ENCODE measurements at places on chromosomes 6 and 20.

DNA sequence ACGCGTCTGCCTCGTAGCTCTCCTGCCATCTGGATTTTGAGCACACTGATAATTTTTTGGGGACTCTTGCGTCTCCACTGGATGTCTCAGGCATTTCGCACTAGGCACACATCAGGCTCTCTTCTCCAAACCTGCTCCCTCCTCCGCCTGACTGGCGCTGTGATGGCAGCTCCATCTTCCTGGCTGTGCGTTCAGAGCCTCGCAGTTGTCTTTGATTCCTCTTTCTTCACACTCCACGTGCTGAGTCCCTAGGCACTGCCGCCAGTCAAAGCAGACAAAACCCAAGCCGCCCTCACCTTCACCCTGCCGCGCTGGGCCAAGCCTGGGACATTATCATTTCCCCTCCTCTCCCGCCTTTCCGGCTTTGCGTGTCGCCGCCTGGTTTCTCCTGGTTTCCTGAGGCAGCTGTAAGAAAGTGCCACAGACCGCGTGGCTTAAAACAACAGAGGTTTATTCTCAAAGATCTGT is 778 bp downstream of the PSMG4 start:
- DNase-seq: peak; percentile 20

GRCh38 chr20:10763112-10763511 is 89.3 kb upstream of the JAG1 start:
- DNase-seq: no peak

GRCh38 chr6:46138281-46138680 is 8.5 kb downstream of the ENPP4 start:
- no peak for DNase-seq

DNA sequence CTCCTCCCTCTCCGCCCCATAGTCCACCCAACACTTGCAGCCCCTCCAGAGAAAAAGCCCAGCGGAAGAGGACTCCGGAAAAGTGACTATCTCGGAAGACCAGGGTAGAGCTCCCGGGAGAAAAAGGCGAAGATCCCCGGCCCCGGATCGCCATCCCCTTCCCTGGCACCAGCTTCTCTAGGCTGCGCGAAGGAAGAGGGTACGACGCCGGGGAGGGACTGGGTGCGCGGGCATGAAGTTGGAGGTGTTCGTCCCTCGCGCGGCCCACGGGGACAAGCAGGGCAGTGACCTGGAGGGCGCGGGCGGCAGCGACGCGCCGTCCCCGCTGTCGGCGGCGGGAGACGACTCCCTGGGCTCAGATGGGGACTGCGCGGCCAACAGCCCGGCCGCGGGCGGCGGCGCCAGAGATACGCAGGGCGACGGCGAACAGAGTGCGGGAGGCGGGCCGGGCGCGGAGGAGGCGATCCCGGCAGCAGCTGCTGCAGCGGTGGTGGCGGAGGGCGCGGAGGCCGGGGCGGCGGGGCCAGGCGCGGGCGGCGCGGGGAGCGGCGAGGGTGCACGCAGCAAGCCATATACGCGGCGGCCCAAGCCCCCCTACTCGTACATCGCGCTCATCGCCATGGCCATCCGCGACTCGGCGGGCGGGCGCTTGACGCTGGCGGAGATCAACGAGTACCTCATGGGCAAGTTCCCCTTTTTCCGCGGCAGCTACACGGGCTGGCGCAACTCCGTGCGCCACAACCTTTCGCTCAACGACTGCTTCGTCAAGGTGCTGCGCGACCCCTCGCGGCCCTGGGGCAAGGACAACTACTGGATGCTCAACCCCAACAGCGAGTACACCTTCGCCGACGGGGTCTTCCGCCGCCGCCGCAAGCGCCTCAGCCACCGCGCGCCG is 822 bp downstream of the FOXQ1 start:
- DNase-seq: no peak

DNA sequence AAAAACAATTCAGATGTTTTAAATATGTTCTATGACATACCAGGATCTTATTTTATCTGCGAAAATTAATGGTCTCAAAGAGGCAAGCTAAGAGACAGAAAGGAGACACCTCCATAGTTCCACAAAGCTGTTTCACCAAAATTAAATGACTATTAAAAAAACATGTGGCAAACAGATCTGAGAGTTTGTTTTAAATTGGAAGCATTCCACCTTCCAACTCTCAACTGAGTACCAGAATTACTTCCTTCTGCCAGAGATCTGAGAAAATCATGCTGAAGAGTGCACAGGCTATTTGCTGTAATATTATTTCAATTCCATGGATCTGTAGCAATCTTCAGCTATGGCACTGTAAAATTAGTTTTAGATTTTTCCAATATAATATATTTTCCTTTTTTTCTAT is 669.5 kb upstream of the MARCKS start:
- no peak for DNase-seq

DNA sequence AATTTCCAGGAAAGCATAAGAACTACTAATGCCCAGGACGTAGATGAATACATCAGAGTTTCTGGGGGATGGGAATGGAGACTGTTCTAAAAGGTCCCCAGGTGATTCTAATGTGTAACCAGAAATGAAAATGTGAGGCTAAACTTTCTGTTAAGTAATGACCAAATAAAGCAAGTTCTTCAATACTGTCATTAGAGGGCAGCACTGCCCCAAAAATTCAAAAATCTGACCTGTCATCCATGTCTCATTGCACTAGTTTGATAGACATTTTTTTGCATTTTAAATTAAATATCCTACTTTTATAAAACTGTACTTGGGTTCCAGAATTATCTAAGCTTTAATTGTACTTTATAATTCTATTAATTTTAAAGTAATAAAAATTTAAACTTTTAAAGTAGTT is 94.9 kb downstream of the RFX6 start:
- peak; percentile 11 for DNase-seq

DNA sequence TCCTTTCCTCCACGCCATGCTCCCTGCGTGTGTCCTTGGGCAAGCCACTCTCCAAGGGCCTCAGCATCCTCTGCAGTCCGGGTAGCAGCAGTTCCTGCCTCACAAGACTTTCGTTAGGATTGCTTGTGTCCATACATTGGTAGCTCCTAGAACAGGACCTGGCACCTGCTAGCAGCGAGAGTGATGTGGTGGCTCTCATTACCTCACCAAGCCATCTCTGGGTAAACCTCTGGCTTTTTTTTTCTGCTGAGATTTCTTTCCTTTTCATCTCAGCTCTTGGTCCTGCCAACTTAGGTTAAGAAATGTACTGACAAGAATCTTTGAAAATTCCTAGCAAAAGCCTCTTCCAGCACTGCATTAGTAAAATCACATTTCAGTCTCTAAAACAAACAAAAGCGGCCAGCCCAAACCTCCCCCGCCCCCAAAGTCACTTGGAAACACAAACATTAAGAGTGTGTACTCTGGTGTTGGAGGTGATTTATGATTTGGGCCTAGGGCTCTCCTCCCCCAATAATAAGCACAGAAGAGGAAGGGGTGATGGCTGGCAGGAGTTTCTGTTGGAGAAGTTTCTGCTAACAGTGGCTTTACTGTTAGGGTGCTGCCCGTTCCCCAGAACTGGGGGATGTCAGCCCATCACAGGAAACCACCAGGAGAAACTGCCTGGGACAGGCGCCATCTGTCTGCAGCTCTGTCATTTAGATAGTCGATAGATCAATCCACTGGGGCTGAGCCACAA is 199.2 kb downstream of the CD83 start:
- DNase-seq: no peak

- DNase-seq: no peak
Observed at GRCh38 chr6:93272211-93272610, 147.1 kb downstream of the EPHA7 start.

DNA sequence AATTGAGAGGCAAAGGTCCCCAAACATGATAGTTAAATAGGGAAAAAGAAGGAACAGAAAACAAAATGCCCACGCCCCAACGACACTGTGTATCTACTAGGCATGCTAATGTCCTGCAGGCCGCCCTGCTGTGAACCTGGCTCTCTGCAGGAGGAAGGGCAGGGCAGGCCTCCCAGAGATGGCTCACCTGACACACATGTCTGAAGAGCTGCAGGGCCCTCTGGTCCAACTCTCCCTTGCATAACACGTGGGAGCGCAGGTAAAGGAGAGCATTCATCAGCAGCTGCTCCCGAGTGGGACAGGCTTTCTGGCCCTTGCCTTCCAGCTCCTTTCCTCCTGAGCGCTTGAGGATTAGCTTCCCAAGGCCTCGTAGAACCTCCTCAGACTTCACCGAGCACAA is 53.7 kb upstream of the LYRM2 start:
- DNase-seq: no peak

DNA sequence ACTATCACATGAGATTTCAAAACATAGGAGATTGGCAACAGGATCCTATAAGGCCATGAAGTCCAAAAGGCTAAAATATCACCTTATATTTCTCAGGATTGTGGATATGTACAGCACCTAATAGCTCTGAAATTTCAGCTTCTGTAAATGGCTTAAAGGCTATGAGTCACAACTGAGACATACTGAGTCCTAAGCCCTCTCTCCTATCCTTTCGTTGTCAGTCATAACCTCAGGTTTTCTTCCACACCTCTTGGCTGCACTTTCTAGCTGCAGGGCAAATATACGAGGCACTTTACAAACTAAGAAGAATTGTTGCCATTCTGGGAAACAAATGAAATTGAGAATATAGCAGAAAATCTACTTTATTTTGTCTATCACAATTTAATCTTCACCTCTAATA is 969.9 kb upstream of the EPHA7 start:
- no peak for DNase-seq

DNA sequence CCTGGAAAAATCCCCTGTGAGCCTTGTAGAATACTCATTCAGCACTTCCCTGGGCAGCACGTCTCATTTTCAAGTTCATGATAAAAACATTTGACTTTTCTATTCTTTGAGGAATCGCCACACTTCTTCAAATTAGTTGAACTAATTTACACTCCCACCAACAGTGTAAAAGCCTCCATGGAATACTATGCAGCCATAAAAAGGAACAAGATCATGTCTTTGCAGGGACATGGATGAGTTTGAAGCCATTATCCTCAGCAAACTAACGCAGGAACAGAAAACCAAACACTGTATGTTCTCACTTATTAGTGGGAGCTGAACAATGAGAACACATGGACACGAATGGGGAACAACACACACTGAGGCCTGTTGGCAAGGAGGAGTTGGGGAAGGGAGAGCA is 102.0 kb upstream of the HEY2 start:
- DNase-seq: no peak

DNA sequence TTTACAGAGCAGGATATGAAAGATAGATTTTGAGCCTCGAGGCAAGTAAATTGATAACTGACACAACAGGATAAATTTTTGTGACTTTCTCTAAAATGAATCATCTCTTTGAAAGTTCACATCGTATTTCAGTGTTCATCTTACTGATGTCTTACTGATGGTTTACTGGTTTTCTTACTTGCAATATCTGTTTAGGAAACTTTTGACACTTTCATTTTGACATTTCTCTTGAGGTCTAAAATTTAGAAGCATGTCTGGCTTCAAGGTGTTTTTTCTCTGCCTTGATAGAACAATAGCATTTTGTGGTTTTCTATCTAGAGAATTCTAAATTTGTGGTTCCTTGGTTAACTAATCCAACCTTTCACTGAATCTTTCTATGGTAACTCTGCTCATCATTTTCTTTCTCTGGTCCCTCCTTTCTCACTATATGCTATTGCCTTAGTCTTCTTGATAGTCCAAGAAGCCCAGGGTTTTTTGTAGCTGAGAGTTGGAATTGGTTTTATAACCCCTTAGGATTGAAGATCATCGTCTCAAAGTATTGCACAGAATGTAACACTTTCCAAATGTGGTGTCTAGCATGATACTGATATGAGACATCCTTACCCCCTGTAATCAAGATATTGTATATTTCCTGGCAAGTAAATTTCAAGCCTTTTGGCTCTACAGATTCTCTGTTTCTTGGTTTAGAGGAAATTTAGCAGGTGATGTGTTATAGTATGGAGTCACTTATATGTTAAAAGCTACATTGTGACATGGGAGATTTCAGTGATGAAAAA is 98.7 kb downstream of the RNF144B start:
- no peak for DNase-seq

DNA sequence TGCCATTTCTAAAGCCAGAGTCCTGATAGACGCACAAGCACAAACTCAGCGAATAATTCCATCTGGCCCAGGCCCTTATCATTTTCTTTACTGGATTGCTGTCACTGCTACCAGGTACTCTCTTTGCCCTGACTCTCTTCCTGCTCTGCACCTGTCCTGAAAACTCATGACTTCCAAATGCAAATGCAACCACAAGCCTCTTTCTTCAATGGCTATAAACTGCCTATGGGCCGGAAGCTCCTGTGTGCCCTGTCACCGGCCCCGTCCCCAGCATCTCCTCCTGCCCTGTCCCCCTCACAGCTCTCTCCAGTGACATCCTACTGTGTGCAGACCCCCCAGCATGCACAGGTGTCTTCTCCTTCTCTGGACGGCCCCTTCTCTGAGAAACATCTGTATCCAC is 302.6 kb downstream of the GMDS start:
- no peak for DNase-seq
